D721Med (cell line): ENCODE measurements at places on chromosomes 1 and 21.

GRCh38 chr1:109161858-109162606 is 48.1 kb downstream of the ELAPOR1 start:
- DNase-seq, result no peak

GRCh38 chr21:39673736-39674135 is 61.0 kb downstream of the B3GALT5 start:
- no peak for DNase-seq

DNA sequence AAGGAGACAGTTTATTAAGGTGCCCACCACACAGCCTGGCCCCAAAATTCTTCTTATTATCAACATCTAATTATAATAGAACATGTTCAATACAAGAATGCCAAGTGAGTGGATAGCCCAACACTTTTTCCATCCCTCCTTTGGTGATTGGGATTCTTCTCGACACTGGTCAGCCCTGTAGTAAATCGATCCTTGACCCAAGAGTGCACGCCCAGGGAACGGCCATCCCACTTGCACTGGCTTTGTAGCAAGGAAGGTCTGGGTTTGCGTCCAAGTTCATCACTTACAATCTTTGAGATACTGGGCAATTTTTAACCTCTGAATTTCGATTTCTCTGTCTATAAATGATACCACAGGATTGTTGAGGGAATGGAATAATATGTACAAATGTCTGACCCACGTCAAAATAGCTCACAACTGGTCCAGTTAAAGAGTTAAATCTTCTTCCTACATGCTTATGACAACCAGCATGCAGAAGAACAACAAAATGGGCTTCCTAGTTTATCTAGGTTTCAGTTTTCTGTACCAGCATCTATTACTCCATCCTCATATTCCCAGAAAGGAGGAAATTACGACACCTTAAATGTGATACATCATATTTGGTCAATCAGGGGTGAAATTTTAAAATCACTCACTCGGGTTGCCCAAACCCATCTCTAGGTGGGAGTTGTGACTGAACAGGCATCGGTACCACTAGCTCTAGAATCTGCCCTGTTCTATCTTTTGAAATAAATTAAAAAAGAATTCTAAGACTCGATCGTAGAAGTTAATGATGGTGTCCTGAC is 161.8 kb downstream of the CLIC6 start:
- no peak for DNase-seq

DNA sequence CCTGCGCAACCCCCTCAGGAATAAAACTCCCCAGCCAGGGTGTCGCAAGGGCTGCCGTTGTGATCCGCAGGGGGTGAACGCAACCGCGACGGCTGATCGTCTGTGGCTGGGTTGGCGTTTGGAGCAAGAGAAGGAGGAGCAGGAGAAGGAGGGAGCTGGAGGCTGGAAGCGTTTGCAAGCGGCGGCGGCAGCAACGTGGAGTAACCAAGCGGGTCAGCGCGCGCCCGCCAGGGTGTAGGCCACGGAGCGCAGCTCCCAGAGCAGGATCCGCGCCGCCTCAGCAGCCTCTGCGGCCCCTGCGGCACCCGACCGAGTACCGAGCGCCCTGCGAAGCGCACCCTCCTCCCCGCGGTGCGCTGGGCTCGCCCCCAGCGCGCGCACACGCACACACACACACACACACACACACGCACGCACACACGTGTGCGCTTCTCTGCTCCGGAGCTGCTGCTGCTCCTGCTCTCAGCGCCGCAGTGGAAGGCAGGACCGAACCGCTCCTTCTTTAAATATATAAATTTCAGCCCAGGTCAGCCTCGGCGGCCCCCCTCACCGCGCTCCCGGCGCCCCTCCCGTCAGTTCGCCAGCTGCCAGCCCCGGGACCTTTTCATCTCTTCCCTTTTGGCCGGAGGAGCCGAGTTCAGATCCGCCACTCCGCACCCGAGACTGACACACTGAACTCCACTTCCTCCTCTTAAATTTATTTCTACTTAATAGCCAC is 696 bp downstream of the TGFB2 start:
- DNase-seq, result no peak

- DNase-seq, result no peak
These were observed 31.5 kb downstream of the COL18A1 start for GRCh38 chr21:45436351-45437065.

DNA sequence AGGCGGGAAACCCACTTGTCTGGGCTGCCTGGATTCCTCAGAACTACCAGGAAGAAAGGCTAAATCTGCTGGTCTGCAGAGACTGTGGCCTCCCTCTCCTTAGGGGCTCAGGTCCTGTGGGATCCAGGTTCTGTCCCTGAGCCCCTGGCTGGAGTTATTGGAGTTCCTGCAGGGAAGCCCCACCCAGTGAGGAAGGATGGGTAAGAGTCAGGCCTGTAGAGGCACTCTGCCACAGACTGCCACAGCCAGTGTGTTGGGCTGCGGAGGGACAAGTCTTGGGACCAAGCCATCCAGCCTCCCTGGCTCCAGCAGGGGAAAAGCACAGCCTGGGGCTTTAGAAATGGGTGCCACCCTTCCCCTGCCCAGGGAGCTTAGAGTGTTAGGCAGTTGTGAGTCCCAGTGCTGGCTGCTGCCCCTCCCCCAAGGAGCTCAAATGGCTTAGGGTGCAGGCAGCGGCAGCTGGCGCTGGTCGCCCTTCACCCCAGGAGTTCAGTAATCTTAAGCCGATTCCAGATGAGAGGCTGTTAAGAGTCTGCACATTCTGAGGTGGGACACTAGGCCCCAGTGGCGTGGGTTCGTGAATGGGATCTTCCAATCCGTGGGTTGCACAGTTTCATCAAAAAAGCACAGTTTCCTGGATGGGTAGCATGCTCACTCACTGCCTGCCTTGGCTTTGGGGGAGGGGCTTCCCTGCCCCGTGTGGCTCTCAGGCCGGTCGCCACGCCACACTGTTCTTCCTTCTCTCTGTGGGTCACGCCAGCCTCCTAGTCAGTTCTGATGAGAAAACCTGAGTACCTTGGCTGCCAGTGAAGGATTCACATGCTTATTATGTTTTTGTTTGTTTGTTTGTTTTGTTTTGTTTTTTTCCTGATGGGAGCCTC is 57.6 kb upstream of the FMO3 start:
- DNase-seq, result no peak
